ENCODE measurements at places on chromosomes 3 and 15.

DNA sequence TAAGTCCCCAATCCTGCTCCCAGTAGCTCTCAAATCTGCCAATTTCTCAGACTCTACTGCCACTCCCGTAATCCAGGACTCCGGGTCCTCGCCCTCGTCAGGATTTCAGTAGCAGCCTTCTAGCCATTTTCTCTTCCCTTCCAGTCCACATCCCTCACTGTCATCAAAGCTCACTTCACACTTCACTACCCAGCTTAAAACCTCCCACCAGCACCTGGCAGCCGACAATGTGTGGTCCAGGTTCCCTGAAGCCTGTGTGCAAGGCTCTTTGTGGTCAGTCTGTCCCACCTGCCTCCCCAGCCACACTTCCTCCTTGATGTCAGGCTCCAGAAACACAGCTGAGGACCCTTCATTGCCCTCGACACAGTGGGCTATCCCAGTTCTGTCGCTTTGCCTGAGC, 304.5 kb upstream of the ROPN1 start:
- DNase-seq: no peak

DNA sequence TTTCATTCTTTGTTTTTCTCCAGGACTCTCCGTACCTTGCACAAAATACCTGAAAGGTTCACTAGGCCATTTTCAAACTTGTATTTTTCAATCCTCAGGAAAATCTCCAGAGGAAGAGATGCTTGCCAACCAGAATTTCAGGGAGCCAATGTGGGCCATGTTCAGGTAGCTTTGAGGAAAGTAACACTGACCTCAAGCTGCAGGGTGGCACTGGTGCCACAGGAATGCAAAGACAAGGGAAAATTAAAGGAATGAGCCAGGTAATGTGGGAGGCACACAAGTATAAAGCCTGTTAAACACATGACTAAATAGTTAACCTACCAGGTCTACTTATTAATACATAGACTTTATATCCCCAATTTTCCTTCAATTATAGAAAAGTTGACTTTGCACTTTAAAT, 51.9 kb upstream of the GAP43 start:
- DNase-seq: no peak

DNA sequence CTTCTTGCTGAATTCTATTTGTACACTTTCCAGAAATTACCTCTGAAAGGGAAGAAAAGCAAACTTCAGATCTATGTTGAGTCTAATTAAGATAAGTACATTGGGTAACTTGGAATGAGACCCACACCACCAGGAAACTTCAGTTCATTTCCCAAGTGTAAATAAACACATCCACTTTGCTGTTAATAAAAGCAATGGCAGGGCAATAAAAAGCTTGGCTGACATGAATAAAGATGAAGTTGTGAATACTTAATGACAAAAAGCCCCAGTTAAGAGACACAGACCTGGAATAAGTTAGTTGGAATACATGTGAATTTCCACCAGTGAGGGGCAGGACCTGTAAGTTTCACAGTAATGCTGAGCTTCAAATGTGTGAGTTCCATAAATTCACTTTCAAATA, 83.3 kb downstream of the MEX3B start:
- DNase-seq: no peak

GRCh38 chr3:112744106-112744505, 102.6 kb downstream of the CD200R1L start:
- no peak for DNase-seq

- DNase-seq: no peak
Observed at GRCh38 chr3:16388850-16389441, 123.9 kb downstream of the OXNAD1 start.

DNA sequence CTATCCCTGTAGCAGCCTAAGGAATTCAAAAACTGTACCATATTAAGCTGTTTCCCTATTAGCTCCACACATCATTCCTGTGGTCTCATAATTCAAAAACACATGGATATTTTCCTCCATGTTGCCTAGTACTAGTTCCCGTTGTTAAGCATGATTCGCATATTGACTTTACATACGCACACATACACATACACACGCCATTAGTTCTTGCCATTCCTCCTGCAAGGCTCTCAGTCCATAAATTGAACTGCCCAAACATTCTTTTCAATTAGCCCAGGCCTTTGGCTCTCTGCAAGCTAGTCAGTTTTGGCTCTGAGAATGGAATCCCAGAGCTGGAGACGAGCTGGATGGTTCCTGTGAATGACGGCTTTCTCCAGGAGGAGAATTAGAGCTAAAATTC, 57.2 kb upstream of the RAD18 start:
- DNase-seq: no peak

- no peak for DNase-seq
Observed at GRCh38 chr3:57079474-57079831, 19.0 kb downstream of the SPATA12 start.
